ENCODE measurements at places on chromosomes 6 and 20.

DNA sequence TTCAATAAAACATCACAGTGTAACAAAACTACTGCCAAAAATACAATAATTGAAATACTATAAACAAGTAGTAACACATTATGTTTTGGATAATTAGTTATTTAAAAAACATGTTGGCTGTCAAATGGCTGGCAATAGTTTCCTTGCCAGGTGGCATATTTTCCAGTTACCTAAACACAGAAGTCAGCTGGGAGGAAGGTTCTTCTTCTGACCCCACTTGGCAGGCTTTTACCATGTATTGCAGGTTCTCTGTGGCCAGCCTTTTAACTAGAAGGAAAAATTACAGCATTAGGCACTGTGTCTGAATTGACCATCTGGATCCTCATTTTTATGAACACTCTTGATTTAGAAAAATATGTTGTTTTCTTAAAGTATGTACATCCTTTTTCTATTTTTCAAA, 131.4 kb downstream of the MMS22L start:
- DNase-seq = no peak

DNA sequence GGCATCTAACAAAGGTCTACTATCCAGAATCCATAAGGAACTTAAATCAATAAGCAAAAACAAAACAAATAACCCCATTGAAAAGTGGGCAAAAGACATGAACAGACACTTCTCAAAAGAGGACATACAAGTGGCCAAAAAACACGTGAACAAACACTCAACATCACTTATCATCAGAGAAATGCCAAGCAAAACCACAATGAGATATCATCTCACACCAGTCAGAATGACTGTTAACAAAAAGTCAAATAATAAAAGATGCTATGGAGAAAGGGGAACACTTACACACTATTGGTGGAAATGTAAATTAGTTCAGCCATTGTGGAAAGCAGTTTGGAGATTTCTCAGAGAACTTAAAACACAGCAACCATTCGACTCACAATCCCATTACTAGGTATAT, 19.4 kb upstream of the VNN1 start:
- DNase-seq = no peak

- DNase-seq = no peak
Measured at GRCh38 chr20:24116611-24117010, 128.0 kb upstream of the GGTLC1 start.

DNA sequence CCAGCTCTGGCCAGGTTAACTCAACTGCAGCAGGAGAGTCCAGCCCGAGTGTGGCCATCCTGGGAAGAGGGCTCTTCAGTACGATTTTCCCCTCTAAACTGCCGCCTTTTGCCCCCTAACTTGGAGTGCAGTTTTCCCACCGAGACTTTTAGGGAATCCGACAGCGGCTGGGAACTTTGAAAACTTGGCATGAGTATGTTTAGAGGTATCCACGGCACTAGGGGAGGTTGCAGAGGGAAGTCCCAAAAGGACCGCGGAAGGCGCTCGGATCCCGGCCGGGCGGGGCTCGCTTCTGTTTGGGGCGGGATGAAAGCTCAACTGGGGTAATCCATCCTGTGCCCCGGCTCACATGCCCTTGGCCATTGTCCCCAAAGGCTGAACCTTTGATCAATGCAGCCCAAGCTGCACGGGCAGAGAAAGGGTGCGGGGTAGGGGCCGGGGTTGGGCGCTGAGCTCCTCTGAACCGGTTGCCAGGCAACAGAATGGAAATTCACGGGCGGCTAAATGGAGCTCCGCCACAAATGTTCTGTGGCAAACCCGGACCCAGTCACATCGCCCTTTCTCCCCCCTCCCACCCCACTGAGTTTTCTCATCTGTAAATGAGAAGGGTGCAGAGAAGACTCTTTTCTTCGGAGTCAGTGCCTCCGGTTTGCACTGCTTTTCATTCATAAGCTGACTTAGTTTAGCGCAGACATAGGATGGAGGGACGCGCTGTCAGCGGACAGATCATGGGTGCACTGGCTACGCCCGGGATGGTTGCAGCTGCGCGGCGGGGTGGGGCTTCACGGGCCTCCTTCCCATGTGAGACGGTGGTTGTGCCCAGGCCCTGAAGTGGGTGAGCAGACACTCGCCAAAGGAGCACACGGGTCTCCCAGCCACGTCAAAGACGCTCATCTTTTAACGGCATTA, 2.3 kb downstream of the BMP6 start:
- no peak for DNase-seq

GRCh38 chr6:157861184-157861583, 38.1 kb downstream of the SNX9 start:
- no peak for DNase-seq

DNA sequence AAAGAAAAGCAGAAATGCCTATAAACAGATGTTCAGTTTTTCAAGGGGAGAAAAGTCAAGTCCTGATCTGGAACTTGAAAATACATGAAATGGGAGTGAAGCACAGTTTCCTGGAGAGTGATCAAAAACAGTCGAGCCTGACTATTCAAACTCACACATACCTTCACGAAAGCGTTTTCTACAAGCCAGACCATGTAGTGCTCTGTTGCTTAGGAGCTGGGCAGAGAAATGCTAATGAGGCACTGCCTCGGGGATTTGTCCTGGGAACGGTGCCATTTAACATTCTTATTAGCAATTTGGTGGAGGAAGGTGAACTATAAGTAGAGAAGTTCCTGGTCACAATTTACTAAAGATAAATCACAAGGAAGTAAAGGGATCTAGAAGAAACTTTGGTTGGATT, 5.9 kb downstream of the NHSL1 start:
- DNase-seq = no peak

DNA sequence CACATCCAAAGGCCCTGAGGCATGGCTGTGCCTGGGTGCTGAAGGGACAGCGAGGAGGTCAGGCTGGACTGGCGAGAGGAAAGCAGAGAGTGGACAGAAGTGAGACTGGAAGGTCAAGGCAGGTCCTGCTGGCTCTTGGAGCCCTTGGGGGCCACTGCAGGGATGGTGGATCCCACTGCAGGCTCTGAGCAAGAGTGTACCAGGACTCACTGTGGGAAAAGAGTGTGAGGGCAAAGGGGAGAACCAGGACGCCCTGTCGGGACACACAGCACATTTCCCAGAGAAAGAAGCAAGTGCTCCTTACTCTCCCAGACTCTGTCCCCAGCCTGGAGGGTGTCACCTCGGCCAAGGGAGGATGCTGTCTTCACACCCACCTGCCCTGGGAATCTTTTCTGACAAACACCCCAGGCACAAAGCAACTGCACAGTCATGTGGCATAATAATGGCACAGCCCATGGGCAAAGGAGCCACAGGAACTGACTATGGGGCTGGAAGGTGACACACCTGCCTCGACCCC, 172.3 kb upstream of the CST7 start:
- DNase-seq = no peak

GRCh38 chr20:19723051-19723450, 35.0 kb upstream of the RIN2 start:
- no peak for DNase-seq

- DNase-seq = no peak
Measured at GRCh38 chr6:144939921-144940320, 654.8 kb downstream of the UTRN start.

DNA sequence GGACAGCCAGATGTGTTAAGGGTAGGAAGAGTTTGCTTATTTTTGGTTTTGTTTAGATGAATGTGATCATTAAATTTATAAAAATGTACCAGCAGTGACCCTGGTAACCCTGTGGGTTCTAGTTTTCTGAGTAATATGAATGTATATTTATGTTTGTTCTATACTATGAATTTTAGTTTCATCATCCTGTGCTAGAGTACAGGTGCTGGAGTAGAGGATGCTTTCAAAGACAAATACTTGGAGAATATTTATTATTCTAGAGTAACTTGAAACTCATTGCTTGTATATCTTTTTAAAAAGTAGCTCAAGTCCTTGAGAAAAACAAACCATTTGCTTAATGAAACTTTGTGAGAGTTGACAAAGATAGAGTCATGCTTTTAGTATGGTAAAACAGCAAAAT, 7.8 kb downstream of the LRRC1 start:
- no peak for DNase-seq

- DNase-seq = no peak
Measured at GRCh38 chr6:84588697-84589080, 175.7 kb downstream of the TBX18 start.

GRCh38 chr20:50231854-50232253, 41.2 kb downstream of the CEBPB start:
- no peak for DNase-seq

DNA sequence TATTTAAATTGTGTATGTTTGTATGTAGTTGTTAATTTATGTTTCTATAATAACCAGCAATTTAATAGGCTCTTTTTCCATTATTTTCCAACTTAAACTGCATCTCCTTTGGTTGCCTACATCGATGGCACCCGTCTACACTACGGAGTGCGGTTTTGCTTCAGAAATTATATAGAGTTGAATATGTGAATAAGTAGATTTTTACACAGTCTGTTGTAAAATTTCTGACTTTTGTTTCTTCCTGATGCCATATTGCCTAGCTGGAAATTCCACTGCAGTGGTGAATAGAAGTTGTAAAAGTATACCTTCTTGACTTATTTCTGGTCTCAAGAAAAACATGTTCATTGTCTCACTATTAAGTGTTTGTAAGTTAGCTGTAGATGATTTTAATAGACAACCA, 404.1 kb upstream of the EPHA7 start:
- DNase-seq = no peak

- DNase-seq = no peak
Measured at GRCh38 chr6:169159331-169159730, 94.3 kb downstream of the THBS2 start.

GRCh38 chr6:15892369-15892768, 229.5 kb upstream of the DTNBP1 start:
- DNase-seq = no peak

DNA sequence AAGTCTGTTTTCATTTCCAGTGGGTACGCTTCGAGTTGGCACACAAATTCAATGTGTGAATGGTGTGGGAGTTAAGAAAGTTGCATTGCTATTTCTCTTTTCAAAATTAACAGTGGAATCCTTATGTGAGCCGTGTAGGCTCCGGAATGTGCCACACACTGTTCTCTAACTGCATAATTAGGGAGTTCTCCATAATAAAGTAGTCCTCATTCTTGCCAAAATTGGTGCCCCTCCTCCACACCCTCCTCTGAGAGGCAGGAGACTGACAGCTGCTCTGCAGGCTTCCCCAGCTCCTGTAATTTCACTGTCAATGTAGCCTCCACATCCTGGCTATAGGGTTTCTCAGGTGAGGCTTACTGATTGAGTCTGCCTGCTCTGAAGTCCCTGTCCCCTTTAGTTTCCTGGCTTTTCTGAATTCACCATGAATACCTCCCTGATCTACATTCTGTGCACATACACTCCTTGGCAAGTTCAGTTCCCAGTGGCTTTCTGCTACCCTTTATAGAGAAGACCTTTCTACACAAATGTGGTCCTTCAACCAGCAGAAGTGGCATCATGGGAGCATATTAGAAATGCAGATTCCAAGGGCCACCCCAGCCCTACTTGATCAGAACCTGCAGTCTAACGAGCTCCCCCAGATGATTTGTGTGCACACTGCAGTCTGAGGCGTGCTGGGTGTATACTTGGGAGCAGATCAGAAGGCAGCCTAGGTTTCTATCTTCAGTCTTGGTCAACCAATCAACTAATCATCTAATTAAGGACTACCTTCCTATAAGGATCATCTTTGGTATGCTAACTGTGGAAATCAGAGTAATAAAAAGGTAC, 19.9 kb upstream of the CCN6 start:
- DNase-seq = no peak

GRCh38 chr20:54013471-54013870, 56.9 kb downstream of the BCAS1 start:
- DNase-seq = no peak

GRCh38 chr6:162187168-162187935, 540.2 kb downstream of the PRKN start:
- no peak for DNase-seq

DNA sequence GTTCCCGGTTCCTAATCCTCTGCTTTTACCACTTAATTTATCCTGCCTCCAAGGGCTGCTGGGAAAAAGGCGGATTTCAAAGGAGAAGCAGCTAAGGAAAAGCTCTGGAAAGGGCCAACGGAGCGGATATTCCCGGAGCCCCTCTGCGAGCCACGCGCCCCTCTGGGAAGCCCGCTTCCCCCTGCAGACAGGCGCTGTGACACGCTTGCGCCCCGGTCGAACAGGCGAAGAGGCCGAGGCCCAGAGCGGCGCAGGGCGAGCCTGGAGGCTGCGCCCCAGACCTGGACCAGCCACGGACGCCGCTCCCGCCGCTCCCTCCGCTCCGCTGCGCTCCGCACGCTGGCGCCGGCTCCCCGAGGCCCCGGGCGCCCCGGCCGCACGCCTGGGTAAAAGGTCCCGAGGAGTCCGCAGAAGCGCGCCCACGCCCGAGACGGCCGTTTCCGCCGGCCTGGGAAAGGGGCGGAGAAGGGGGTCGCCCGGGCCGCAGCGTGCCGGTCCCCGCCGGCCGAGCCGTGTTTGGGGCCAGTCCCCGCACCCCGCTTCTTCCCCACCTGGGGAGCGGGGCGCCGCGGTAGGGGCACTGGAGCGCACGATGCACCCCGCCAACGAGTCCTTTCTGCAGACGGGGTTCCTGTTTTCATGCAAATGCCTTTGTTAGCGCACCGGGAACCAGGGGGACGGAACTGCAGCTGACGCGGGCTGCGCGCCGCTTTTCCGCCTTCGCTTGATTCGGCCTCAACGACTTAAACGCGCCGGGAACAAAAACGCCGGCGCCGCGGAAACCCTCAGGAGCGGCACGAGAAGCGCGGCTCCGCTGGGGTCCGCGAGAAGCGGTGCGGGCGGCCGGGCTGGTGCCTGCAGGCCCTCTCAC, 91.9 kb upstream of the SIRPA start:
- DNase-seq = no peak

DNA sequence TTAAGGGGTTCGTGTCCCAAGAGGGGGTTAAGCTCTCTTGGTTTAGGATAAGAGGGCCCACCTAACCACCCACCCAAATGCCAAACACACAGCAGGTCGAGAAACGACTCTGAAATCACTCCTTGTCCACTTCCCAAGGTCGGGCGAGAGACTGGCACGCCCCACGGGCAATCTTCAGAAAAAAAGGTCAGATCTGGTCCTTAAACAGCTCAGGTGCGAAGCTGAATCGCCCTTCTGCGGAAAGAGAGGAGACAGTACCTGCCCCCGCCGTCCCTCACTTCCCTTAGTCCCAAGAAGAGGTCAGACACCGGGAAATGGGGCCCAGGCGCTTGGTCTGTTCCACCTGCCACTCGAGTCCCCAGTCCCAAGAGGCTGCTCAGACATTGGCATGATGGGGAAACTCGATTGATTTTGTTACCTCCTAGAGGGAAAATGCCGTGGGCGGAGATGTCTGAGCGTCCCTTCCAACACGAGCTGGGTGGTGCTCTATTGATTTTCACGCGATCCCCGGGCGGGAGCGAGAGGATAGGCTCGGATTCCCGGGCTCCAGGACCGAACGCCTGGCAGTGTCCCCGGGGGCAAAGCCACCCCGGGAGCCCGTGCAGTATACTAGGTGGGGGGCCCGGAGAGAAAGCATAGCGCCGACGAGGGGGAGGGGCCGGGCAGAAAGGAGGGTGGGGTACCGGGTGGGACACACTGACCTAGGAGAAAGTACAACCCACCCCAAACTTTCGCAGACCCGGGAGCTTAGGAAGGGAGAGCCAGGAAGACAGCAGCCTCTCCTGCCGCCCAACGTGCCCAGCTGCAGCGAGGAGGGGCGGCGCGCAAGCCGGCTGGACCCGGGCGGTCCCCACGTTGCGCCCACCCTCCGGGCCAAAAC, 1.1 kb upstream of the SAMD5 start:
- no peak for DNase-seq

GRCh38 chr6:154773610-154774089, 40.4 kb downstream of the SCAF8 start:
- DNase-seq = no peak
